ENCODE measurements at places on chromosomes 5 and 9. TPM values are rescaled to one million over a fixed set of nuclear protein-coding genes. Genes with fewer than 3 reads are reported as not detected.

DNA sequence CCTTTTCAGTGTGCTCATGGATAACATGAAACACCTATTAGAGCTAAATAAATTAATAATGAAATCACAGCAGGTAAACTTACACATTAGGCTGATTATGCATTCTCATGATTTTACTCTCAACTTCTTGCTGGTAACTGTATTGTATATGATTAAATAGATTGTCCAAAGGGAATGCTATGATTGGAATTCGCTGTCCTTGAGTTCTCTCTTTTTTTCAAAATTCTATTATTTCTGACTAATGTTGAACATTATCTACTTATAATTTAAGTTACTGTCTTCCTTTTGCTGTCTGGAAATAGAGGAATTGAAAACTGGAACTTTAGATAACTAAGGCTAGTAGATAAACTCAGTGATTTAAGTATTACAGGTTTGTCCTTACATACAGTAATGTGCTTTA is 13.1 kb downstream of the CENPH start:
- peak; percentile 43 for DNase-seq

IFNK gene
- total RNA-seq = not detected

GRCh38 chr9:96500696-96501632 is 51.0 kb downstream of the HABP4 start:
- DNase-seq = peak; percentile 83

CAMK2A gene
- 0.18 TPM for total RNA-seq

ZBTB34 gene
- total RNA-seq = 3.9 TPM

PLAC8L1 gene
- not detected for total RNA-seq

- DNase-seq = no peak
Measured at GRCh38 chr5:66909364-66909763, 287.2 kb downstream of the CD180 start.

HTR1A gene
- total RNA-seq = not detected

- DNase-seq = no peak
Measured at GRCh38 chr5:131277447-131277846, 13.6 kb downstream of the CDC42SE2 start.

PDGFRB gene
- total RNA-seq = 108 TPM

- DNase-seq = no peak
Measured at GRCh38 chr5:180234271-180234670, 25.3 kb upstream of the RASGEF1C start.

GRCh38 chr5:172213126-172213525 is 19.2 kb downstream of the EFCAB9 start:
- no peak for DNase-seq

GRCh38 chr5:160451281-160451680 is 29.6 kb downstream of the PTTG1 start:
- no peak for DNase-seq

GRCh38 chr5:78483809-78484521 is 123.5 kb downstream of the SCAMP1 start:
- peak; percentile 77 for DNase-seq

DNA sequence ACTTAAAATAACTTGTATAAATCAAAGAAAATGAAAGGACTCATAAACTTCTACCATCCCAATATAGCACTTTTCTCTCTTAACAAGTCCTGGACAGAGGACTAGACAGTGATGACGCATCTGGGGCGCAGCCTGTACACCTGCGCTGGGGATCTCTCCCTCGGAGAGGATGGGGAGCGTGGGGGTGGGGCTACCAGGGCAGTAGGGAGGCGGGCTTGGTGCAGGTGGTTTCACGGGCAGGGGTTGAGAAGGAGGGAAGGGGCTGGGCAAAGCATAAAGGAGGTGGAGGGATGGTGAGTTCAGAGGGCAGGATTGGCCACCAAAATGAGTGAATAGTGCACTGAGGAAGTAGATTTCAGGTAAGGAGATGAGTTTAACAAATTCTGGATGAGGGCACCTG is 41.1 kb downstream of the STC2 start:
- DNase-seq = no peak
